Thymus (tissue), 14 donors: ENCODE measurements at places on chromosomes 4 and X. TPM values are rescaled to one million over a fixed set of nuclear protein-coding genes. Genes with fewer than 3 reads are reported as not detected.

- H3K27ac ChIP-seq, result no peak overlapping the region
- H3K4me1 ChIP-seq, result peaks cover 3% of the 10 kb centered on the region
- no peak overlapping the region for H3K4me3 ChIP-seq
- H3K36me3 ChIP-seq, result no peaks in the 10 kb centered on the region
- DNase-seq, result no peak
Observed at GRCh38 chrX:148441387-148441786, 59.0 kb upstream of the AFF2 start.

GRCh38 chr4:114911111-114911510, 202.3 kb downstream of the NDST4 start:
- H3K27me3 ChIP-seq, result no peaks in the 10 kb centered on the region
- H3K4me3 ChIP-seq, result no peak overlapping the region
- H3K27ac ChIP-seq, result no peak overlapping the region
- H3K4me1 ChIP-seq, result no peaks in the 10 kb centered on the region
- no peaks in the 10 kb centered on the region for H3K36me3 ChIP-seq
- DNase-seq, result no peak

- no peak overlapping the region for H3K27ac ChIP-seq
- no peak for DNase-seq
Observed at GRCh38 chr4:136909626-136910025, 622.7 kb downstream of the PCDH18 start.

DNA sequence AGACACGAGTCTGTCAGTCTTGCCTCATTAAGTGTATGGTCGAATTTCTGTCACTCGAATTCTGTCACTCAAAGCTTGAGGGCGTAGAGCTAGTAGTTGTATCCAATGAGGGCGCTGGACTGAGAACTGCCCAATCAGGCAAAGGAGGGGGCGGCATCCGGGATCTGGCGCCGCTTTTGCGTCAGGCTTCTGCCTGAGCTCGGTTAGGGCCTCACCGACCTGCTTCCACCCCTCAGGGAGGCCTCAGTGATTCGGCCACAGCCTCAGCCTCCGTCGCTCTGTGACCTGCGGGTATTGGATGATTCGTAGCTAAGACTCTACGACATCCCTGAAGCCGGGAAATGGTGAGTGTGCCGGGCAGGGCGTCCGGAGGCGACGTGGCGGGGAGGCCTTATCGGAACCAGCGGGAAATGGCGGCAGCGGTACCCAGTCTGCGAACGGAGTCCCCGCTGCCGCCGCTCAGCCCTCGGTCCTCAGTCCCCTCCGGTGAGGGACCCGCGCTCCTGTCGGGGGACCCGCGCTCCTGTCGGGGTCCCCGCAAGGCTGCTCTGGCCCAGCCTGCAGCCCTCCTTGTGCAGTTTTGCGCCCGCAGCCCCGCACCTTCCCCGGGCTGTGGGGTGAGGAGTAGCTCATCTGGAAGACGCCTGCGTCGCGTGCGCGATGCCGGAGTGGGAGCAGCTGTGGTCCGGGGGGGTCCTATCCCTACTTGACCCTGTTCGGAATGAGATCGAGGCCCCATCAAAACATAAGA, 88.3 kb downstream of the ZNF718 start:
- no peak for DNase-seq
- H3K4me3 ChIP-seq, result peak overlapping the region; percentile 22
- H3K4me1 ChIP-seq, result no peaks in the 10 kb centered on the region

- H3K36me3 ChIP-seq, result no peaks in the 10 kb centered on the region
- no peaks in the 10 kb centered on the region for H3K4me1 ChIP-seq
- no peak for DNase-seq
Observed at GRCh38 chr4:17562157-17562556, 14.8 kb upstream of the LAP3 start.

The GPRASP3 gene
- total RNA-seq, result 3.1 TPM

- no peaks in the 10 kb centered on the region for H3K36me3 ChIP-seq
- H3K27me3 ChIP-seq, result no peaks in the 10 kb centered on the region
- no peaks in the 10 kb centered on the region for H3K4me1 ChIP-seq
- H3K27ac ChIP-seq, result no peak overlapping the region
Observed at GRCh38 chr4:94497690-94498089, 45.9 kb downstream of the PDLIM5 start.

The APELA gene
- 0.14 TPM for total RNA-seq

GRCh38 chr4:26074712-26075430, 160.9 kb downstream of the SMIM20 start:
- no peaks in the 10 kb centered on the region for H3K36me3 ChIP-seq
- no peaks in the 10 kb centered on the region for H3K27me3 ChIP-seq
- no peak overlapping the region for H3K4me3 ChIP-seq

DNA sequence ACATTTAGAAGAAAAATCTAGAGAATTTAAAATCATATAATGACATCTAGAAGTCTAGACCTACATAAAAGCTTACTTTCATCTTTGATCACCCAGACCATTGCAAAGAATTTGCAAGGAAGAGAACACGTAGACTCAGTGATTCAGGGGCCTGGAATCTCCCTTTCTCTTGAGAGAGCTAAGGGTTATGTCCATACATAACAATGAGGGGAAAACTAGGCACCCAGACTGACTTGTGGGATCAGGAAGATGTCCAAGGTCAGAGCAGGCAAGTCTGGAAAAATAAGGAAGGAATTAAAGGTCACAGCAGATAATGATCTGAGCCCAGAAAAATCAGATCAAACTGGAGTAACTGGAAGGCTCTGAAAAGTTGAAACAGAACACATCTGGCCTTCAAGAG, 198.4 kb upstream of the SFRP2 start:
- no peaks in the 10 kb centered on the region for H3K36me3 ChIP-seq
- no peak overlapping the region for H3K27ac ChIP-seq
- no peak overlapping the region for H3K4me3 ChIP-seq
- no peaks in the 10 kb centered on the region for H3K4me1 ChIP-seq
- no peaks in the 10 kb centered on the region for H3K27me3 ChIP-seq
- no peak for DNase-seq
